ENCODE measurements at places on chromosomes 11 and 22. TPM values are rescaled to one million over a fixed set of nuclear protein-coding genes. Genes with fewer than 3 reads are reported as not detected.
A peak's percentile ranks its signal among the peaks of the same experiment; 100 is the strongest.

DNA sequence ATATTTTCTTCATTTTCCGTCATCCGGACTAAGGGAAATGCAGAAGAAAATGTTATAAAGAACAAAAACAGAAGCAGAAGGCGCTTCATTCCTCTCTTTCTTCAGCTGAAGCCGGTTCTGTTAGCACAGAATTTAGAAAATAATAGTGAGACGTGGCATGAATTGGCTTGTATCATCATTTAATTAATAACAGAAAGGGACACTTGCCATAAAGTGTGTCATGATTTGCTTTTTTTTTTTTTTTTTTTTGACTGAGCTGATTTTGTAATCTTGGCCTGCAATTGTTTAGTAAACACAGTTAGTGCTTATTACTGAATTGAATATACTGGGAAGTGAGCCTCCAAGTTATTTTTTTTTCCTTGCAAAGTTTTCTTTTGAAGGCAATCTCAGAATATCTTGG lies at the start of gene MMP27:
MMP27 (minus strand) TSS at position 144 of the 400 bp plus-strand sequence; CDS start at position 89, 55 bp downstream.
- H3K36me3 ChIP-seq: no peaks in the 10 kb centered on the region
- H3K27me3 ChIP-seq: no peaks in the 10 kb centered on the region
- H3K4me1 ChIP-seq: no peaks in the 10 kb centered on the region
- no peak within 1 kb of the TSS for H3K4me3 ChIP-seq
- no peak within 1 kb of the TSS for H3K27ac ChIP-seq

PGR gene
- total RNA-seq: 7.5 TPM

DNA sequence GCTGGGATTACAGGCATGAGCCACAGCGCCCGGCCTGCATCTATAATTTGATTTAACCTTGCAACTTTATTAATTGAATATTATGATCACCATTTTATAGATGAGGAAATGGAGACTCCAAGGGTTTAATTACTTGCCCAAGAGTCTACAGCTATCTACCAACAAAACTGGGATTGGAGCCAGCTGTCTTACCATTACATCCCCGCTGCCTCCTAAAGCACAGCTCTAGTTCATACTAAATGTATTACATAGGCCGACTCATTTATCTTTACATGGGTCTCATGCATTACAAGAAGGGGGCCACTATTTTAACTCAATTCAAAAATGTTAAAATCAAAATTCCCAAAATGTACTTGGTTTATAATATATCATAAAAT lies 14.1 kb upstream of the TMA7B start:
- no peak overlapping the region for H3K27ac ChIP-seq
- DNase-seq: no peak
- no peak overlapping the region for H3K4me3 ChIP-seq
- H3K36me3 ChIP-seq: no peaks in the 10 kb centered on the region
- H3K4me1 ChIP-seq: no peaks in the 10 kb centered on the region
- no peaks in the 10 kb centered on the region for H3K27me3 ChIP-seq

ARHGEF17 gene
- total RNA-seq: 141 TPM

DNA sequence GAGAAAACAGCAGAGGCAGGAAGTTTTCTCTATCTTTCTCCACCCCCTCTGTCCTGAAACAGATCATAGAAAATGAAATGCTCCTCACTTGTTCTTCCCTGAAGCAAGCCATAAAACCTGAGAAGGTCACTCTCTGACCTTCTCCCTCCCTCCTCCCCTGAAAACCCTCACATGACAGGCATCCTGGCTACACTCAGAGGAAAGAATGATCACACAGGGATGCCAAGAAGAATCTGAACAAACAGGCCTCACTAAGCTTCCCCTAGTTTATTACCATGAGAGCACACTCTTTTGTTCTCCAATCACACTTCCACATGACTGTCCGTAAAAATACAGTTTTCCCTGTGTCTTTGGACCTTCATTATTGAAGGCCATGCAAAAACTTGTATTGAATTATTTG lies 300.1 kb downstream of the BUD13 start:
- H3K4me1 ChIP-seq: peaks cover 18% of the 10 kb centered on the region
- no peaks in the 10 kb centered on the region for H3K27me3 ChIP-seq
- no peaks in the 10 kb centered on the region for H3K36me3 ChIP-seq
- H3K4me3 ChIP-seq: no peak overlapping the region
- no peak overlapping the region for H3K27ac ChIP-seq

- H3K36me3 ChIP-seq: no peaks in the 10 kb centered on the region
- H3K4me1 ChIP-seq: peaks cover 73% of the 10 kb centered on the region
- H3K27ac ChIP-seq: peak overlapping the region; percentile 38
- no peaks in the 10 kb centered on the region for H3K27me3 ChIP-seq
Observed at GRCh38 chr22:41844513-41844912, 11.6 kb downstream of the SREBF2 start.

GRCh38 chr22:38187413-38188212 lies 6.0 kb upstream of the PLA2G6 start:
- H3K27me3 ChIP-seq: no peaks in the 10 kb centered on the region
- no peak overlapping the region for H3K27ac ChIP-seq
- H3K4me1 ChIP-seq: no peaks in the 10 kb centered on the region
- DNase-seq: no peak

DNA sequence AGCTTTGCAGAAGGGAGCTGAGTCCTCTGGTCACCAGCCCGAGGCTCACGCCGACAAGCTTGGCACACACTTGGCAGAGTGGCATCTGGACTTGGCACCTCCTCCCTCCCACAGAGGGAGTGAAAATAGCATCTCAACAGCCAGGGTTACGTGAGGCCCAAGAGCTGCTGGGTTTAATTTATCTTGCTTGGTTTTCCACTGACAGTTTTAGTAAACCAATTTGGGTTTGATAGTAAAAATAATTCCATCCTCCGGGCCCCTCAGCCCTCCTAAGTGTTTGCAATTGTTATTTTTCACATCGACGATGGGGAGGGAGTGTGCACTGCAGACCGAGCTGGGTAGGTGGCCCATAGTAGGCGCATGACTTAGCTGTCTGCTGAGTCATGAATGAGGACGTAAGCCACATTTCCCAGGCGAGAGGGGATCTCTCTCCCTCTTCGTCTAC lies 107.6 kb upstream of the ASPHD2 start:
- no peak overlapping the region for H3K4me3 ChIP-seq
- H3K4me1 ChIP-seq: no peaks in the 10 kb centered on the region

DNA sequence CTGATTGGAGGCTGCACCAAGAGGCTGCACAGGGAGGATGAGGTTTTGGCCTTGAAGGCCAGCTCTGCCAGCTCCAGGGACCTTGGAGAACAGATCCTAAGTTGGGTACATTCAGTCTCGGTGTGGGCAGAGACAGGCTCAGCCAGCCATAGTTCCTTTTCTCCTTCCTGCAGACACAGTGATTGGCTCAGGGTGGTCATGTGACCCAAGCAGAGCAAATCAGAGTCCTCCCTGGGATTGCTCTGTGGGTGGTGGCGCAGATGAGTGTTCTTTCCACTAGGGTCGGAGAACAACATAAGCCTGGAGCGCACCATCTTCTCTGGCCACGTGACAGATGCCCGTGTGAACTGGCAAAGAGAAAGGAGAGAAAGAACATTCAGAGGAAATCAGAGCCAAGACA lies 47.1 kb upstream of the CCND1 start:
- H3K4me1 ChIP-seq: no peaks in the 10 kb centered on the region
- no peaks in the 10 kb centered on the region for H3K27me3 ChIP-seq

DNA sequence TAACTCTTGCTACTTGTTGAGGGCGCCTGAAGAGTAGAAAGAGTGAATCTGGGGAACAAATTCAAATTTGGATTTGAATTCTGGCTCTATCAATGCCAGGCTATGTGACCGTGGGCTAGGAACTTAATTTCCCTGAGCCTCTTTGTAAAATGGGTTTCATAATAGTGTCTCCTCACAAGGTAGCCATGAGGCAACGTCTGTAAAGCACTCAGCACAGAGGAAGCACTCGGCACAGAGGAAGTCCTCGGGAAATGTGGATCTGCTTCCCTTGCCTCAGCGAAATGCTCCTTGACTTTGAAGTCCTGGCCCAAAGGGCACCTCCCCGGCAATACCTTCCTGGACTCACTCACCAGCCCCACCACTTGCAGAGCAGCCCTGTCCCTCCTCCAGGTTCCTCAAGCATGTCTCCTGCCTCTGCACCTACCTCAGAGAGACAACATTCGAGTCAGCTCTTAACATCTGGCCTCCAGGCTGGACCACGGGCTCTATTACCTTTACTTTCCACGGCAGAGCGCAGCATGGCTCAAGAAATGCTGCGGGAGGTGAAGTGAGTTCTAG lies 17.7 kb downstream of the CD6 start:
- no peak overlapping the region for H3K27ac ChIP-seq
- no peak for DNase-seq
- H3K36me3 ChIP-seq: no peaks in the 10 kb centered on the region
- no peaks in the 10 kb centered on the region for H3K4me1 ChIP-seq

DNA sequence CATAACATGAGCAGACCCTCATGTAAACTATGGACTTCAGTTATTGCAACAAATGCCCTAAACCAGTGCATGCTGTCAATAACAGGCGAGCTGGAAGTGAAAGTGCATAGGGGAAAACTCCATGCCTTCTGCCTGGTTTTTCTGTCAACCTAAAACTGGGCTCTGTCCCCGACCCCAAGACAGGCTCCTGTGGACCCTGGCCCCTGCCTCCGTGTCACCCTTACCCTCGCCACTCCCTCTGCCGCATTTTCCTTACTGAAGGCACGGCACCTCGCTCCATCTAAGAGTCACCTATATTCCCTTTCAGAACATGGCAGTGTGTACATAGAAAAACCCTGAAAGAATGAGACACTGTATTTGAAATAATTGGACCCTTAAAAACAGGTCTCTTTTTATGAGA lies 151.3 kb downstream of the SHANK2 start:
- no peaks in the 10 kb centered on the region for H3K4me1 ChIP-seq
- no peaks in the 10 kb centered on the region for H3K27me3 ChIP-seq
- no peaks in the 10 kb centered on the region for H3K36me3 ChIP-seq
- no peak overlapping the region for H3K27ac ChIP-seq
- no peak for DNase-seq
- no peak overlapping the region for H3K4me3 ChIP-seq

GRCh38 chr11:115084231-115084630 lies 405.9 kb downstream of the NXPE2 start:
- no peak for DNase-seq
- H3K27me3 ChIP-seq: no peaks in the 10 kb centered on the region
- no peak overlapping the region for H3K4me3 ChIP-seq

APOL5 gene
- 0.29 TPM for total RNA-seq

- no peak overlapping the region for H3K27ac ChIP-seq
- peaks cover 51% of the 10 kb centered on the region for H3K36me3 ChIP-seq
- peaks cover 3% of the 10 kb centered on the region for H3K4me1 ChIP-seq
- no peak for DNase-seq
- H3K4me3 ChIP-seq: no peak overlapping the region
Observed at GRCh38 chr11:47156333-47156732, 20.3 kb downstream of the ARFGAP2 start.

DNA sequence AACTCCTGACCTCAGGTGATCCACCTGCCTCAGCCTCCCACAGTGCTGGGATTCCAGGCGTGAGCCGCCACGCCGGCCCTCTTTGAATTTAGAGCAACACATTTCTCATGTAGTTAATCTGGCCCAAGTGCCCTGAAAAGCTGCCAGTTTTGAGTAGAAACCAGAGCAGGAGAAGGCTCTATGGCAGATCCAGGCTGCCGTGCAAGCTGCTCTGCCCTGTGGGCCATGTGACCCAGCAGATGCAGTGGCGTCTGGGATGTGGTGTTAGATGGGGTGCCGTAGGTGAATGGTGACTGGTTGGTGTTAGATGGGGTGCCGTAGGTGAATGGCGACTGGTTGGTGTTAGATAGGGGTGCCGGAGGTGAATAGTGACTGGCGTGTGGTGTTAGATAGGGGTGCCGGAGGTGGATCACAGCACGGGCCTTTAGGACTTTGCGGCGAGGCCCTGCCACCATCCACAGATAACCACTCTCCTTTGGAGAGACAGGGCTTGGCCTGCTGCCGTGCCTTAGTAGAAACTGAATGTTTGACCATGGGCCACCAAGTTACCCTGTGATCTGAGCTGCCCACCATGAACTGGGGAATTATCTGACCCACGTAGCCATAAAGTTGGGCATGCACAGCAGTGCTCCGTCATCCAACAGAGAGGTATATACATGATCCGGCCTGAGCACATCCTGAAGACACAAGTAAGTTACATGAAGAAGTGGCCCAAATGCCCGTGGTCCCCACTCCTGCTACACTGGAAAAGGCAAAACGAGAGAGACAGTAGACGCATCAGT lies 32.7 kb downstream of the ASCL2 start:
- no peaks in the 10 kb centered on the region for H3K27me3 ChIP-seq
- H3K4me1 ChIP-seq: no peaks in the 10 kb centered on the region
- H3K27ac ChIP-seq: no peak overlapping the region
- no peaks in the 10 kb centered on the region for H3K36me3 ChIP-seq
- no peak overlapping the region for H3K4me3 ChIP-seq

DNA sequence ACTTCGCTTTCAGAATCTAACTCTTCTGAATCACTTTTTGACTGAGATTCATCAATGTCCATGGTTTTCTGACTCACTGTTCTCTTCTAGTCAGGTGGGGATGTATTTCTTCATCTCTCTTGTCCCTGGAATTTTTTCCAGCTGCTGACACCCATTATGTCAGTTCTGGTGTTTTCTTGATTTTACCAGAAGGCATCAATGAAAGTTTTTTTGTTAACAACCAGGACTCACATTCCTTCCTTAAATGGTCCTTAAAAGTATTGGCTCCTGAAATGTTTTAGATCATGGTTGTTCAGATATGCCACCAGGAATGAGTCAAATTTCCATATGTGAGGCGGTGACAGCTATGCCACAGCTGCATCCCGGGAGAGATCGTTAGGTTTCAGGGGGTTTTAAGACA lies 12.9 kb downstream of the MICAL2 start:
- peaks cover 67% of the 10 kb centered on the region for H3K4me1 ChIP-seq
- H3K27me3 ChIP-seq: no peaks in the 10 kb centered on the region
- no peak overlapping the region for H3K4me3 ChIP-seq

DNA sequence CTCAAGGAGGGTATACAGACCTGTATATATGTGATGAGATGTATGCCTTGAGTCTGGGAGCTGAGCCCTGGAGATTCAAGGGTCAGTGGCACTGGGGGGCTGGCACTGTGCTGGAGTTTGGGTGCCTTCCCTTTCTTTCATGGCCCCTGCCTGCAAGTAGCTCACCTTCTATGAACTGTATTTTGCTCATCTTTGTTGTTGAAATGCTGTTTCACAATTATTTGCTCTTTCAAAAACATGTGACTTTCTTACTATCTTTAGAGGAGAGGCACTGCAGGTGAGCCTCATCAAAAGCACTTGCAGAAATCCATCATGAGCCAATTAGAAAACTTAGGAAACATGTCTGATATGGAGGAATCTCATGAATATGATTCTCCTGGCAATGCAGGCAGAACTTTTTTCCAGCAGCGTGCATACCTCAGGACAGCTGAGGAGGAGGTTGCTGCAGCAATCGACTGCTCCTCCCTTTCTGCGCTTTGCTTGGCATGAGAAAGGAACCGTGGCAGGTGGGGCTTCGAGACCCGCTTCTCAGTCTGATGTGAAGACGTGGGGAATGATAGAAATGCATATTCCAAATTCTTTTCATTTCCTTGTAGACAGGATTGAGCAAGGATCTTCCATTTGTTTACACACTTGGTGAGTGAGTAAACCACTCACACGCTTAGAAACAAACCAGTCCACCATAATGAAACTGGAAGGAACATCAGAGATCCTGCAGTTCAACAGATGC lies 178.4 kb upstream of the E2F8 start:
- H3K4me3 ChIP-seq: no peak overlapping the region
- no peaks in the 10 kb centered on the region for H3K36me3 ChIP-seq
- no peak for DNase-seq
- H3K27me3 ChIP-seq: no peaks in the 10 kb centered on the region

GRCh38 chr11:65246506-65246905 lies 15.3 kb upstream of the POLA2 start:
- no peaks in the 10 kb centered on the region for H3K36me3 ChIP-seq
- no peak overlapping the region for H3K27ac ChIP-seq
- DNase-seq: no peak
